DMS79 (cell line): ENCODE measurements at places on chromosomes 2 and 18.

GRCh38 chr2:221156062-221156734, 415.9 kb downstream of the EPHA4 start:
- DNase-seq: no peak

- DNase-seq: no peak
These were observed 16.6 kb downstream of the SP110 start for GRCh38 chr2:230203110-230203676.

DNA sequence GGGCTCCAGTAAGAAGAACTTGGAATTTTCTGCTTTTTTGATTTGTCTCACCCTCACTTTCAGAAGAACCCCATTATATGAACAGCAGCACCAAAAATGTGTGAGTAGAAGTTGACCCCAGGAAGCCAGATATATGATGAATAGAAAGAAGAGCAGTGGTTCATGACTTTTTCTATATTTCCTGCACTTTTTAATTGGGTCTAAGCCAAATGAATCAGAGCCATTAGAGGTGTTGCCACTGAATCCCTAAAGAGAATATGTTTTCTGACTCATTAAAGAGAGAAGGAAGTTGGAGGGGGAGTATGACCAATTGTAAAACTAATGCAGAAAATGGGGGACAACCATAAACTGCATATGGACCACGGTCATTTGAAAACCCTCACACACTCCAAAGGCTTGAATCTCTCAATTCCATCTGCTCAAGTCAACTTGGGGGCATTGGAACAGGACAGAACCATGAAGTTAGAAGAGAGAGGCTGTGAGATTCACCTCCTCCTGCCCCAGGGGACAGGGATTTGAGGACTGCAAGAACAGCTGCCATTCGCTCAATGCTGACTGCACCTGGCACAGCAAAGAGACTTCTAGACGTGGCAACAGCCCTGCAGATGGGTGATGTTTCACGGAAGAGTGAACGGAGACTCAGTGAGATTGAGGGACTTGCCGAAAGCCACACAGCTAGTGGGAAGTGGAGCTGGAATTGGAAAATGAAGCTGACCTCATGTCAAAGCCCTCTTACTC, 3.0 kb downstream of the DAPL1 start:
- DNase-seq: peak; percentile 18

DNA sequence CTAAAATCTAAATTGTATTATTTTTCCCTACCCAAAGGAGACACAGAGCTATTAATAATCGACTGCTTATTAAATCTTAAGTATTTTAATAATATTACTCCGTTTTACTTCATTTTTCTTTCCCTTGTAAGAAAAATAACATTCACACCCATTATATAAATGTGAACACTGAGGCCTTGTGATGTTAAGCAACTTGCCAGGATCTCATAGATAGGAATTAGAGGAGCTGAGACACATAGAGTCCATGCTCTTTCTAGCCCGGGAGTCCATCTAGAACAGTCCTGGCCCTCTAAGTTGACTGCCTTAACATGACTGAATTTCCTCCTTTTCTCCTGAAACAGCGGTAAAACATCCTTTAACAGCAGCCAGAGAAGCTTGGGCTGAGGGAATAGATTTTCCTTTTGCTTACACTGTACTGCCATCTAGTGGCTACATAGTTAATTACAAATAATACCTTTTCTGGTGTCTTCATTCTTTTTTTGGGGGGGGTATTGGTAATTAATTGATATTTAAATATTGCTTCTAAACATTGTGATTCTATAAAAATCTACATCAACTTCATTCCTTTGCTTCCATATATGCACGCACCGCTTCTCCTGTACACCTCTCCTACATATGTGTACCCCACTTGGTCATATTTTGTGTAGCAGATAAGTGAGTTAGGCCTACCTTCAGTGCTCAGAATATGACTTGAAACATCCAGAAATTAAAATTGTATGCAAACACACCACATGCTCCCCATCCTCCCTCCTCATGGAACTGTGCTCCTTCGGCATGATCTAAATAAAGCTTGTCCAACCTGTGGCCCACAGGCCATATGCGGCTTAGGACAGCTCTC, 125.8 kb upstream of the HNMT start:
- DNase-seq: peak; percentile 8

DNA sequence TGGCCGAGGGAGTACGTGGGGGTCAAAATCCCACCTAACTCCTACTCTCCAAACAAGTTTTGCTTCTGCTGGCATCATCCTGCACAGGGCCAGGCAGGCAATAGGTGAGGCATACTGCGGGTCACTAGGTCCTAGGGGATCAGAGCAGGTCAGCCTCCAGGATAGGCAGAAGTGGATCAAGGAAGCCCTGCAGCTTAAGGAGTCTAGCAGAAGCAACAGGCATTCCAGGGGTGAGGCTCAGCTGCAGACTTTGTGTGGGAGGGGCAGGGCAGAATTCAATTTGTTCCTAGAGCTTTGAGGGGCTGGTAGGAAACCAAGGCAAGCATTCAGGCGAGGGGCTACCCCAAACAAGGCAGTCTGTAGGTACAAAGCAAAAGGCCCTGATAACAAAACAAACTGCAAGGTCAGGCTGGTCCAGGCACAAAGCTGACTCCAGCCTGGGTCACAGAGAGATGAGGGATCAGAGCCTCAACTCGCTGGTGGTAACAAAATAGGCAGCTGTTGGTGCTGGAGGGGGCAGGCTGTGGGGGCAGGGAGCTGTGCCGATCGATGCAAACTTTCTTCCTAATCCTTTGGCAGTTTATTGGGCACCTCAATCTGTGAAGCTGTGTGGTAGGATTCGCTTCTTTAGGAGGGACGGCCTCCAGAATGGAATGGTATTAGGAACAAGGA, 101.4 kb upstream of the STPG4 start:
- no peak for DNase-seq

- no peak for DNase-seq
These were observed 465.8 kb downstream of the PARD3B start for GRCh38 chr2:205011031-205011430.
